Occipital lobe (tissue), 3 donors: ENCODE measurements at places on chromosomes 1 and 21.

- peak; percentile 57 for DNase-seq
Observed at GRCh38 chr1:7299329-7299799, 471.7 kb upstream of the VAMP3 start.

GRCh38 chr1:223752721-223753515 lies 40.6 kb downstream of the CAPN2 start:
- no peak for DNase-seq

DNA sequence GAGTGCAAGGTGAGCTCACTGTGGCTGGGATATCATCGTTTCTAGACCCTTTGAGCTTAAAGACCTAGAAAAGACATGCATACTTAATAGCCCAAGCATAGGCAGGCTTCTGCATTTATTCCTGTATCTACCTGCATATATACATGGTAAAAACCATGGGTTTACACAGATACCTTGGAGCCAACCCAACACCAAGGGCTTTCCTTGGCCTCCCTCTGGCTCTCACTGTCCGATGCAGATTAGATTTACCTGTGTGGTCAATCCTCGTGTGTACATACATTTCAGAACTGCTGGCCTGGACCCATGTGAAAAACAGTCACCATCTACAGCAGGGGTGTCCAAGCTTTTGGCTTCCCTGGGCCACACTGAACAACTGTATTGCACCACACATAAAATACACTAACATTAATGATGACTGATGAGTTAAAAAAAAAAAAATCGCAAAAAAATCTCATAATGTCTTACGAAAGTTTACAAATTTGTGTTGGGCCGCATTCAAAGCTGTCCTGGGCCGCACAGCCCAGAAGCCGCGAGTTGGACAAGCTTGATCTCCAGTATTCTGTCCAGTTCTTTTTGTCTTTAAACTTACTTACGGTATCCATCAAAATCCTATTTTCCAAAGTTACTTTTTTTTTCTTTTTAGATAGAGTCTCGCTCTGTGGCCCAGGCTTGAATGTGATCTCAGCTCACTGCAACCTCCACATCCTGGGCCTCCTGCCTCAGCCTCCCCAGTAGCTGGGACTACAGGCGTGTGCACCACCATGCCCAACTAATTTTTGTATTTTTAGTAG lies 43.5 kb downstream of the WDR4 start:
- no peak for DNase-seq

- DNase-seq: no peak
Observed at GRCh38 chr1:19441048-19441780, 44.1 kb downstream of the CAPZB start.

DNA sequence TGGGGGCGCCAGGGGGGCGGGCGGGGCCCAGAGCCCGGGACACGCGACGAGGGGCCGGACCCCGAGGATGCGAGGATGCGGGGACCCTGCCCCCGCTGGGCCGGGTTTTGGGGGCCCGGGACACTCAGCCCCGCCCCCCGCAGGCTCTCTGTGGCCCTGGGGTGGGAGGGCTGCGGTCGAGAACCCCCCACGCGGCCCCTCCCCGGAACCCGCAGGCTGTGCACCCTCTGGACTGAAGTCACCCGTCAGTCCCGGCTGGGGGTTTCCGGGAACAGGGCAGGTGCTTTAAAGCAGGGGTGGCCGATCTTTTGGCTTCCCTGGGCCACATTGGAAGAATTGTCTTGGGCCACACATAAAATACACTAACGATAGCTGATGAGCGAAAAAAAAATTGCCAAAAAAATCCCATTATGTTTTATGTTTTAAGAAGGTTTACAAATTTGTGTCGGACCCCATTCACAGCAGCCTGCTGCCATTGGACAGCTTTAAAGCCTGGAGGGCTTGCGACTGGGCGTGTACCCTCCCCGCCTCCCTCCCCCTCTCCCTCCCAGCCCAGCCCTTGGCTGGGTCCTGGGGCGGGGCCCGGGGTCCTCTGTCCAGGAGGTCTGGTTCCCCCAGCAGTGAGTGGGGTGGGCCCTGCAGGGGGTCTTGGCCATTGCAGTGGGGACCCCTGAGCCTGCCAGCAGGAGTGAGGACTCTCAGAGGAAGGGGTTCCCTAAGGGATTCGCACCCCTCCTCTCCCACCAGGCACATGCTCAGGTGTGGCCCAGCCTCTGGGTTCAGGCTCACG lies 21.6 kb upstream of the C1orf159 start:
- no peak for DNase-seq

GRCh38 chr21:36960676-36961284 lies 5.7 kb downstream of the HLCS start:
- peak; percentile 13 for DNase-seq

DNA sequence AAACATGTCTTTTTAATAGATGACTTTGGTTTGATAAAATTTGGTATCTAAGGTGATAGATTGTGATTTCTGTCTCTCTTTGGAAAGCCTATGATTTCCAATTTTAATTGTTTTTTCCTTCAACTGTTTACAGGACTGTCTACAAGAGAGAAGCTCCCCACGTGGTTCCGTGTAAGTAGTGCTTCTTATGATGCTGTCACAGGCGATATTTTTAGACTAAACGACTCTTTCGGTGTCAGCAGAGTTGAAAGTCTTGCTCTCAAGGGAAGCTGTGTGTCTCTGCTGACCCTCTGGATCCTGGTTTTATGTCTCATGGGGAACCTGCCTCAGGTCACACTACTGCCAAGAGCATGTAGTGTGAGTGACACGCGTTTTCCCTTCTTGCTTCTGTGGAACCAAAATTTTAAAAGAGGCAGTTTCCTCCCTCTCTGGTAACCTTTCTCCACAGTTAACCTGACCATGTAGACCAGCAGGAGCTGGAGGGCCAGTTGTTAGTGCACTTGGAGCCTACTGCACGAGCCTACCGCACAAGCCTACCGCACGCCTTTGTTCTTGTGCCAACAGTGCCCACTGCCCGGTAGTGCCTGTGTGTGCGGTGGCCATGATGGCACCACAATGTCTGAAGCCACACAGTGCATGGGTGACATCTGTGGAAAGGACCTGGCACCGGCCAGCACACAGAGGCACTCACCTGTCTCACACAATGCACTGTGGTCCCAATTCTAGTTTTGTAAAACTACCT lies 91.9 kb downstream of the PCBP3 start:
- no peak for DNase-seq
